ENCODE measurements at places on chromosomes 16 and 17.

- no peak for DNase-seq
These were observed at the start of gene COX6A2 for GRCh38 chr16:31428279-31428597. Gene COX6A2 (minus strand): TSS chr16:31428360. CDS start chr16:31428325, 35 bp downstream.

GRCh38 chr16:17129971-17130370 lies 340.8 kb downstream of the XYLT1 start:
- no peak for DNase-seq

DNA sequence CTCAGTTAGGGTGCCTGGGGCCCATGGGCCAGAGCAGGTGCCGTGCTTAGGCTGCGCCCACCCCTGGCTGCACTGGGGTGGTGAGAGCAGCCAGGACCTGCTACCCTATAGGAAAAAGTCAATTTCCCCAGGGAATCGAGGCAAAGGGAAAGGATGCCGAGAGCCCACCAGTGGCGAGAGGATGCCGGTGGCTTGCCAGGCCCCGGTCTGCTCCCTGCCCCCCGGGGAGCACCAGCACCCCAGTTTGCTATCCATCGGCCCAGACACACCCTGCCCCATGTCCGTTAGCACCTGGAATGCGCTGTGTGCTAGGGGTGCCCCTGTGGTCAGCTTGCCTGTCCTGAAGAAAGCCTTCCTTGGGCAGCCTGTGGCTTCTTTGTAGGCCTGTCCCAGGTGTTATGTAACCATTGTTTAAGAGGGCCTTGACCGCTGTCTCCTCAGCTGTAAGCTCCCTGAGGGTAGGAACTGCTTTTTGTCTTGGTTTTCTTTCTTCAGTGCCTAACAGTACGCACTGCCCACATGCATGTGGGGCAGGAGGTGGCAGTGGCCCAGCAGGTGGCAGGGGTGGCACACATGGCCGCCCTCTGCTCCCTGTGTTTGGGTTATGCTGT lies 40.8 kb downstream of the NT5M start:
- DNase-seq, result no peak

DNA sequence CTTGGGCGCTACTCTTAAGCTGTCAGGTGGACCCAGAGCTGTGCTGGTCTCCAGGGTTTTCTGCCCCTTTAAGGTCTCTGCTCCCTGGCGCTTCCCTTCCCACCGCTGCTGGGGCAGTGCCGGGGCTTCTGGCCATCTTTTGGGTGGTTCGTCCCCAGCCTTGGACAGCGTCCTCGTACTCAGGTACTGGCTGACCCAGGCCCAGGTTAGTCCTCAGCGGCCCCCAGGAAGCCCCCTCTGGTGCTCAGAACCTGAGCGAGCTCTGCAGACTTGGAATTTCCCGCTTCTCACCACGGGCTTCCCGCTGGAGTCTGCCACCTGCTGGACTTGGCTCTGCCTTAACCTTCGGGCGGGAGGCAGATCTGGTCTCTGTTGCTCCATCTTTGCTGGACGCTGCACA lies 94.1 kb upstream of the ZNF750 start:
- no peak for DNase-seq

- DNase-seq, result no peak
These were observed 83.2 kb upstream of the GNG13 start for GRCh38 chr16:883781-884180.

DNA sequence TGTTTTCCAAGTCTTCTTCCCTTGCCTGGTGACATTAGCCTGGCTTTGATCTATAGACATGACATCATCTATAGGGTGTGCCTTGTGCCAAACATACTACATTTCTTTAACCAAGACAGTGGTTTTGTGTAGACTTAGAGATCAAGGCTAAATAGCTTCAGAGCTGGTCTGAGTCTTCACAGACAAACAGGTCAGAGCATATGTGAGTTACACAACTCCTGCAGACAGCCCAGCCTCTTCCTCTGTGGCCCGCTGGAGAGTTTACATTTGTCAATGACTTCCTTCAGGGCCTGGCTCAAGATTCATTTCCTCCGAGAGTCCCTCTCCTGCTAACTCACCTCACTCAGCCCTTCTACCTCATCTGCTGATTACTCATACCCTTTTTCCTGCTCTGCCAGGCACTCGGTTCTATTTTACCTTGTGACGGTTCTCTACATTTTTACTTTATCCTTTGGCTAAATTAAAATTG lies 73.1 kb upstream of the TANC2 start:
- DNase-seq, result no peak

GRCh38 chr17:12815642-12816141 lies 26.4 kb downstream of the ARHGAP44 start:
- no peak for DNase-seq

- DNase-seq, result no peak
These were observed 101.9 kb downstream of the LITAF start for GRCh38 chr16:11484691-11485258.

GRCh38 chr17:73224663-73225305 lies 31.9 kb downstream of the COG1 start:
- no peak for DNase-seq

GRCh38 chr16:88128556-88128955 lies 177.3 kb downstream of the BANP start:
- DNase-seq, result no peak

DNA sequence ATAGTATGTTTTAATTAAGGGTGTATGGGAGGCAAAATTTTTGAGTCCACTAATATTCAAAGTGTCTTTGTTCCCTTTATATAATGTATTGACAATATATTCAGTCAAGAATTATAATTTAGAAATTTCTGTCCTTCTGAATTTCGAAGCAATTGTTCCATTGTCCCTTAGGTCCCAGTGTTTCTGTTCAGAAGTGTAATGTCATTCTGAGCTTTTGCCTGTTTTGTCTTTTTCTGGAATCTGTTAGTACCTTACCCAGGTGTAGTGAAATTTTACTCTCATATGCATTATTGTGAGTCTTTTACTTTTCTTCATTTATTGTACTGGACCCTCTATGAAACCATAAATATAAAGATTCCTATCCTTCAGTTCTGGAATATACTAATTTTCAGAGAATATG lies 505.7 kb upstream of the KIF2B start:
- no peak for DNase-seq

GRCh38 chr16:57994778-57995177 lies 5.7 kb downstream of the ZNF319 start:
- DNase-seq, result peak; percentile 32

DNA sequence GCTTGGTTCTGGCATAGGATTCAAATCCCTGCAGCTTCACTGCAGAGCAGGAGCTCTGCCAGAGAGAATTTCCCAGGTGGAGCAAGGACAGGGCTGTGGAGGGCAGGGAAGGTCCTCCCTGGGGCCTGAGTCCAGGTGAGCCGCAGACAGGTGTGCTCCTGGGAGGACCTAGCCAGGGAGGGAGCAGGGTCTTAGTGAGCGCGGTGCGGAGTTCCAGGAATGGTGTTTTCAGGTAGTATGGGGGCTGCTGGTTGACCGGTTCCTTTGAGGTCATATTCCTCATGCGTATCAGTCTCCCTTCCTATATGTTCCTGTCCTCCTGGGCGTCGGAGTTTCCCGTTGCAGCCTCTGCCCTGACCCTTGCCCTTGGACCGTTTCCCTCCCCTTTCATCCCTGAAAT lies 813.3 kb downstream of the KCNJ18 start:
- no peak for DNase-seq

DNA sequence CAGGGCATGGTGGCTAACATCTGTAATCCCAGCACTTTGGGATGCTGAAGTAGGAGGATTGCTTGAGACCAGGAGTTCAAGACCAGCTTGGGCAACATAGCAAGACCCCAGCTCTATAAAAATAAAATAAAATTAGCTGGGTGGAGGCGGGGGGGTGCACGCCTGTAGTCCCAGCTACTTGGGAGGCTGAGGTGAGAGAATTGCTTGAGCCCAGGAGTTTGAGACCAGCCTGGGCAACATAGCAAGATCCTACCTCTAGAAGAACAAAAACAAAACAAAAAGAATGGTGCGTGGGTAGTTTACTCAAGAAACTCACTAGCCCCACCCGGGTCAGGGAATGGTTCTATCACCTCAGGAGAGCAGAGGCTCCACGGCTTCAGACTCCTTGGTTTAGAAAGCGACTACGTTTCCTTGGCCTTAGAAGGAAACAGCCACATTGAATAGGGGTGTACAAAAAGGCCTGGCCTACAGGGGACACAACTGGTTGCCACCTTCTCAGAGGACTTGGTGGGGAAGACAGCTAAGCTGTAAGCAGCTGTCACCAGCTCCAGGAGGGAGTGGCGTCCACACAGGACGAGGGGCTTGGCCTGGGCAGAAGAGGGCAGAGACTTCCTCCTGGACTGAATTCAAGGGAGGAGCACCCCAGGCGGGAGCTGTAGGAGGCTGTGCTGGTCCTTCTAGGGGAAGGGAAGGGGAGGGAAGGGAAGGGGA lies 716 bp downstream of the TK1 start:
- no peak for DNase-seq

GRCh38 chr16:67649494-67649931 lies 4.6 kb downstream of the CARMIL2 start:
- DNase-seq, result no peak

- DNase-seq, result no peak
These were observed 90.2 kb downstream of the SMG6 start for GRCh38 chr17:2213291-2213960.

- DNase-seq, result no peak
These were observed 16.2 kb downstream of the PSMD3 start for GRCh38 chr17:39996800-39997199.

DNA sequence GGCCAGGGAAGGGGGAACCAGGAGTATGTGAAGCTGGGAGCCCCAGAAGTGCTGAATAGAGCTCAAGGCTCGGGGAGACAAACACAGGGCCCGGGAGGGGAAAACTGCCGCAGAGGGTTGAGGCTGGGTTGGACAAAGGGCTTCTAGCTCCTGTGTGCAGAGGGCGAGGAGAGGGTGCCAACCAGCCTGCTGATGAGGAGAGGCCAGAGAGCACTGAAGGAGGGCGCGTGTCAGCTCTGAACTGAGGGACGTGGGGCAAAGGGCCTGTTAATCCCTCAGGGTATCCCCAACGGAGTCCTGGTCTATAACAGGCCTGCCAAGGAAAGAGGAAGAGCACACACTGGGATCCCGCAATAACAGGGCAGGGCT lies 151.3 kb downstream of the C16orf78 start:
- no peak for DNase-seq

GRCh38 chr16:3879258-3879886 lies 1.1 kb downstream of the CREBBP start:
- DNase-seq, result peak; percentile 9

GRCh38 chr17:72563952-72564351 lies 443.1 kb downstream of the SOX9 start:
- no peak for DNase-seq

DNA sequence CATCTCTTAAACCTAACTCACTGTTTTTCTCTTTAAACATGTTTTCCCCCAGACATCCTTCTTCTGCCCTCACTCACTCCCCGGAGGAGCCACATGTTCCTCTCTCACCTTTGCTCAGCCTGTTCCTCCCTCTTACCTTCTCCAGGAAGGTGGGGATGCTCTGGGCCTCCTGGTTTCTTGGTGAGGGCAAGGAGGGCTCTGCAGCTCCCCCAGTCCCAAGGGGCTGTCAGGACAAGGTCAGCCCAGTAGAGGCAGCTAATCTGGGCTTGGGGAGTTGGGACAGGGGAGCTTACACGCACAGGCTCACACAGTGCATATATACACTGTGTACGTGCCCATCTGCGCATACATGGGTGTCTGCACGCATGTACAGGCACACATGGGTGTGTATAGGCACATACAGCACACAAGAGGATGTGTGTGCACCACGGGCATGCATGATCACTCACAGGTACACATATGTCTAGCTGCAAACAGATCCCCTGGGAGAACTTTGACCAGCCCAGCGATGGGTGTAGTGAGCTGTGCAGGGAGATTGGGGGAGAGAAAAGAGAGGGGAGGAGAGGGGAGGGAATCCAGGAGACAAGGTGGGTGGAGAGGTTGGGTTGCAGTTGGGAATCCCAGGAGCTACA lies 28.6 kb upstream of the SPNS3 start:
- DNase-seq, result no peak

DNA sequence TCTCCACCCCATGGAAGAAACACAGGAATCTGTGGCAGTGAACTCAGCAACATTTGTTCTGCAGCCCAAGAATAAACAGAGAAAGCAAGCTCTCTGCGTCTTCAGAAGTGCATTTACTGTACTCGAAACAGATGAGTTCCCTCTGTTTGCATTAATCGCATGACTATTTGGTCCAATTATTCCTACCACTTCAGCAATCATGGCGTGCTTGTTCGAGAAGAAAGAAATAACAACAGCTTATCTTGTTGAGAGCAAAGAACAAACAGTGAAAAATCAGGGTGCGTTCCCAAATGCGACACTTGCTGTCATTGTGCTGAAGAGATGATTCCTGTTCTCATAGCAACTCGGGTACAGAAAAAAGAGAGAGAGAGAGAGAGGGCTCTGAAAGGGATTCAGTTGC lies 445.3 kb upstream of the MAF start:
- no peak for DNase-seq

DNA sequence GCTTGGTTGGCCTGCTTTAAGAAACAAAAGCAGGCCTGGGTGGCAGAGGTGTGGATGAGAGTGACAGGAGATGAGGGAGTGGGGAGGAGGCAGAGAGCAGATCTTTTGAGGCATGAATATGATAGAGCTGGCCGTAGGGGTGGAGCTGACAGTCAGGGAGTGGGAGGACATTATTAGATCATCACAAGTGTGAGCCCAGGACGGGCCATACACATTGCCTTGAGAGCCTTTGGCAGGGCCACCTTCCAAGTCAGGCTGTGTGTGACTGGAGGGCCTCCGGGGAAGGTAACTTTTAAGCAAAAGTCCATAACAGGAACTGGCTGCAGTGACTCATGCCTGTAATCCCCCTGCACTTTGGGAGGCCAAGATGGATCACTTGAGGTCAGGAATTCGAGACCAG lies 26.3 kb downstream of the GINS3 start:
- DNase-seq, result no peak

DNA sequence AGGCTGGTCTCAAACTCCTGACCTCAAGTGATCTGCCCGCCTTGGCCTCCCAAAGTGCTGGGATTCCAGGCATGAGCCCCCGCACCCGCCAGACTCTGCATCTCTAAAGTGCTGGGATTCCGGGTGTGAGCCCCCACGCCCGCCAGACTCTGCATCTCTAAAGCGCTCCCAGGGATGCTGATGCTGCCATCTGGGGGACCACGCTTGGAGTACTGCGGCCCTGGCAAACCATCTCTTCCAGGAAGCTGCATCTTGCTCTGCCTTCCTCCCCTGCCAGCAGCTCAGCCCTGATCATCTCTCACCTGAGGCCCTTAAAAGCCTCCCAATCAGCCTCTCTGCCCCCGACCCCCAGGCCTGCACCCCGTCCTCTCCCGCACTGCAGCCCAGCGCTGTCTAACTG lies 4.1 kb downstream of the CEP295NL start:
- DNase-seq, result no peak

- DNase-seq, result no peak
These were observed 115.7 kb upstream of the PMFBP1 start for GRCh38 chr16:72287649-72288048.

Measured in activated CD4-positive, alpha-beta T cell treated with anti-CD3 and anti-CD28 coated beads, Interleukin-2, amount 50 U/mL, for 1 hour (primary cell).